ENCODE measurements at places on chromosomes 5 and 9.

DNA sequence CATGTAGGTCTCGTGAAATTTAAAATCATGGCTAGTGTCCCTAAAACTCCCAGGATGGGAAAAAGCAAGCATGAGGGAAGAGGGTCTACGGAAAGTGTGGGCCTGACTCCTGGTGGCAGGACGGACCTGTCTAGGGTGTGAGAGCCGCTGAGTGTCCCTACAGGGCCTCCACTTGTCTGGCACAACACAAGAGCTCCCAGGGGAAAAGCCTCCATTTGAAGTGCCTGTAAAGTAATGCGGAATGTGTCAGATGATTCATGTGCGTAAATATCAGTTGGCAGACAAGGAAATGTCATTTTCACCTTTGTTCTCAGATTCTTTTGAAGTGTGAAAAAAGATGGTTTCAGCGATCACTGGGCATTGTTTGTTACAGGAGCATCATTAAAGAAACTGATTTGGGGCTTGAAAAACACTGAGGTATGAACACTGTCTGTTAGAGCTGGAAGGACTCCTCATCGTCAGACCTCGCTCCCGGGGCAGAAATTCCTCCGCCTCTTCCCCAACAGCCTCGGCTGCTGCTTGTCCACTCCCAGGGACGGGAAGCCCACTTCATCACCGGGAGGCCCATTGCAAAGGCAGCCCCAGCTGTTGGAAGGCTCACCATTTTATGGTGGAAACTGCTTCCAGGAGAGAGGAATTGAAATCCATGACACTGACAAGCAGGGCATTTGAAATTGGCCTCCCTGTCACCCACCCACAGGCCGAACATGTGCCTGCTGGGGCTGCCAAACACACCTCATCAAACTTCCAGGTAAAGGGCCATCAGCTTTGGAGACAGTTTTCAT lies 240.8 kb downstream of the FSTL4 start:
- DNase-seq: no peak

DNA sequence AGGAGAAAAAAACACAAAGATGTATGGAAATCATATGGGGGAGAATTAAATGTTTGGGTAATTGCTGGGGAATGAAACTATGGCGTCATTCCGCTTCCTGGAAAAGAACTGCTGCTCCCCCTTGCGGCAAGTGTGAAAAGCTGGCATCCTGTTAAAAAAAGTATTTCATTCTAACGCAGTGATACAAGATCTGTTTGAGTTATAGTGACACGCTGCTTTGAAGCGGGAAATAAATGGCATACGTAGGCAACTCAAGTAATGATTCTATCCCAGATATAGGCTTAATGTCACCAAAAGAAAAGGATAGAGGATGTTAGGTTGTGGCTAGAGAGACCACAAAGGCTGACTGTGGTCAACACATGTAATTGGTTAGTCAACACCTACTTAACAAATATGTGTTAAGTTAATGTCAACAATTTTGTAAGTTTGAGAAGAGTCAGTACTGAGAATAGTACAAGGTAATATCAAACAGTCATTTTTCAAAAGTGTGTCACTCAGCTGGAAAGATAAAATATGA lies 70.2 kb upstream of the ALDH1A1 start:
- DNase-seq: peak; percentile 51

- no peak for DNase-seq
Measured at GRCh38 chr5:137073189-137073588, 425.9 kb downstream of the SPOCK1 start.

DNA sequence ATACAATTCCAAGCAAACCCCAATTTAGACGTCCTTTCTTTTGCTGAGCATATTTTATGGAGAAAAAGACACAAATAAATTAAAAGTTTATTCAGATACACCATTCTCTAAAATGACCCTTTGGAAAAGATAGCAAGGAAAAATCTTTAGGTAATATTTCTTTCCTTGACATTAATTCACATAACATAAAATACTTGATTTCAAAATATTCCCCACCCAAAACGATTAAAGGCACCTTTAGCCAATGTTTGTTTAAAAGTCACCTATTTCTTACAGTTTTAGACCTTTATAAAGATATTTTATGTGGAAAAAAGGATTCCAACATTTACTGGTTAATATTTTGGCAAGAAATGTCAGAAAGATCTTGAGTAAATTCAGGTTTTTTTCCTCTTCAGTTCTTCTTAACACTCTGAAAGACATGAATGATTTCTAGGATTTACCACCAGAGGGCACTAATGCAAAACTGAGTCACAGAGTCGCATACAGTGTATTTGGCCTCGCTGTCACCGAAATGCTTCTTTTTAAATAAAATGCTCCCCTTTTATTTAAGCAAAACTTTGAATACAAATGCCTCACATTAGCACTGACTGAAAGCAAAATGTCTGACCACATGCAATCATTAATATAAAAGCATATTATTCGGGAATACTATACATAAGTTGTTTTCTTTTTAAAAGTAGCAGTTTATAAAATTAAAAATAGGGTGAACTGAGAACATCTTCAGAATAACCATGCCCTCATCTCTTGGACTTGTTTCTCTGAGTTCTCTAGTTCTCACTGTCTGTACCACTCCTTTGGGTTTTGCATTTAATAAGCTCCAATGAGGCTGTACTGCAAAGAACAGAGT lies 122.5 kb downstream of the SLC1A3 start:
- no peak for DNase-seq

- DNase-seq: no peak
Measured at GRCh38 chr9:89431930-89432725, 65.8 kb downstream of the SEMA4D start.

DNA sequence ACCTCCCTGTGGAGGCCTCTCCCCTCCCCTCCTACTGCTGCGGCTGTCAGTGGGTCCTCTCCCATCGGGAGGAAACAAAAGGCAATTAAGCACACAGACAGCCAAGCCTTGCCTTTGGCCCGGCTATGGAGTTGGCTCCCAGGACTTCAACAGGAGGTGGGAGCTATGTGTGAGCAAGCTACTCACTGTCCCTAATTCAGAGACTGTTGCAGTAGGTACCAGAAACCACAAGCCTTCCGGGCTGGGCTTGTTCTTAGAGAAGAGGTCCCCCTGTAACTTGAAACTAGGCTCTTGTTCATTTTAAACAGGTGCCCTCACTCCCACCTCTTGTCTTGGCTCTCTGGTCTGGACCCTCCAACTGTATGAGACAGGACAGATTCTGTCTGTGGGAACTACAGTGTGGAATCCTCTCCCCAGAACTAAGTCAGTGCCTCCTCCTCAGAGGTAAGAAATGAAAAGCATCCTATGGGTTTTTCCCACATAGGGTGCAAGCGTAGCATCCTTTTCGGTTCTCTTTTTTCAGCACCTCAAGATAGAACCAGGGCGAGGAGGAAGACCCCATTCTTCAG lies 561.1 kb downstream of the EBF1 start:
- DNase-seq: no peak

DNA sequence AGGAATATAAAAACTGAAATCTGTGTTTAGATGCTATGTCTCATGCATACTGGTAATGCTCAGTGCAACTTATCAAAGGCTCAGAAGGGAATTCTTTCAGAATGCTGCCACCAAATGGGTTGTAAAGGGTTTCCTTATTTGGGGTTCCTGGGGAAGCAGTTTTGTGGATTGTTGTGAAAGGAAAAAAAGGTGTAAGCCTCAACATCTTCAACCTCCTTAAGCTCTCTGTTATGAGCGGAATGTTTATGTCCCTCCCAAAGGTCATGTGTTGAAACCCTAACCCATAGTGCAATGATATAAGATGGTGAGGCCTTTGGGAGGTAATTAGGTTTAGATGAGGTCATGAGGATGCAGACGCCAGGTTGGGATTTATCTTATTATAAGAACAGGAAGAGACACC lies 41.6 kb downstream of the GNA14 start:
- DNase-seq: no peak

GRCh38 chr5:181260720-181261319 lies at the start of gene TRIM52:
TSS of gene TRIM52 (minus strand) at chr5:181261143. CDS start at chr5:181260813, 330 bp downstream.
- peak; percentile 91 for DNase-seq

GRCh38 chr9:104786293-104786692 lies 22.4 kb downstream of the NIPSNAP3B start:
- no peak for DNase-seq

DNA sequence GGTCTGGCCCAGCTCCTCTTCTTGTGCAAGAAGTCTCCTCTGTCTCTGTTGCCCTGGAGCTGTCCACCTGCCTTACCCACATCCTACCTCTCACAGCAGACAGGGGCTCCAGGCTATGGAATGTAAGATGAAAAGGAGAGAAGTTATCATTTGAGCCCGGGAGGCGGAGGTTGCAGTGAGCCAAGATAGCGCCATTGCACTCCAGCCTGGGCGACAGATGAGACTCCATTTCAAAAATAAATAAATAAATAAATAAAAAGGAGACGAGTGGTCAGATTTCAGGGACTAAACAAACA lies 37.5 kb upstream of the DENND4C start:
- no peak for DNase-seq

DNA sequence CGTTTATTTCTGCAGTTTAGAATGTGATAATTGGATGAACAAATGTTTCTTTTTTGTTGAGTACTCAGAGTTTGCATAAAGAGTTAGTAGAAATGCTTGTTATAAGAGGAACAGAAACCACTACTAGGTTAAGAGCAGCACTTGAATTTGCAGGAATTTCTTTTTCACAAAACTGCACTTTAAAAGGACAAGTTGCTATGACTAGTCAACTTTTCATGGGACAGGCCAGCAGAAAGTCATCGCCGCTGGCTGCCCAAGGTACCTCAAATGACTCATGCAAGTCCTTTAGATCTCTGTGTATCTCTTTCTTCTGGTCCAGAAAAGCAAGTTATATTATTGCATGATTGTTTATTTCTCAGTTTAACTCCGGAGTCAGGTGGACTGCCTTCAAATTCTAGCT lies 97.3 kb upstream of the HMHB1 start:
- DNase-seq: no peak

- DNase-seq: no peak
Measured at GRCh38 chr5:105573575-105573974, 2011.0 kb upstream of the NUDT12 start.

DNA sequence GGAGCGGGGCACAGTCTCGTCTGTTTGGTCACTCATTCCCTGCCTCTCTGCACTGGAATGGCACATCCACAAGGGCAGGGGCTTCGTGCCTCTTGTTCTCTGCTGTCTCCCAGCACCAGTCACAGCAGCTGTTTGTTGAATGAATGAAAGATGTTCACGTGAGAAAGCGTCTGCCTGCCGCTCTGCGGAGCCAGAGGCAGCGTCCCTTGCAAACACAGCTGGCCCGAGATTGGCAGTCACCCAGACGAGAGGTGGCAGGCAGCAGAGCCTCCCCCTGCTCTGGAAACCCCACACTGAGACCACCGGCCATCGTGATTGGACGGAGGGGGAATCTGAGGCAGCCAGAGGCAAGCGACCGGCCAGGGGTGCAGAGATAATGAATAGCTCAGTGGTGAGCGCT lies 6.0 kb upstream of the FAM163B start:
- DNase-seq: no peak

DNA sequence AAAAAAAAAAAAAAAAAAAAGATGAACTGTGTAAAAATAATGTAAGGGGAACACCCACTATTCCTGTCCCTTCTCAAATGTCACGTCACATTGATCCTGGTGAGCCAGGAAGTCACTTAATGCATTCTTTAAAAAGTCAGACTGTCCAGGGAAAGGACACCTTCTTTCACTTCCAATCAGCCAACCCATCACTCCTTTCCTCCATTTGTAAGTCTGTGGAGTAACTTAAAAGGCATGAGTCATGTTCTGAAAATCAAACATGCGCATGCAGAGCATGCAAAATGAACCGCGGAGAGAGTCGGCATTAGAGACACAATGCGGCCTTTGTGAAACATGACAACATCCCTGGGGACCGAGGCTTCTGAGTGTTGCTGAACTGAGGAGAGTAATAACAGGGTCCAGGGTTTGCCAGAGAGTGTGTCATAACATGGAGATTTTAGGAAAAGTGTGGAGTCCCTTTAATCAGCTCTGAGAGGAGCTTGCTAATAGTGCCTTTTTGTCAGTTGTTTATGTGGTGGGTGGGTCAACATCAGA lies 77.6 kb upstream of the SEMA6A start:
- no peak for DNase-seq

DNA sequence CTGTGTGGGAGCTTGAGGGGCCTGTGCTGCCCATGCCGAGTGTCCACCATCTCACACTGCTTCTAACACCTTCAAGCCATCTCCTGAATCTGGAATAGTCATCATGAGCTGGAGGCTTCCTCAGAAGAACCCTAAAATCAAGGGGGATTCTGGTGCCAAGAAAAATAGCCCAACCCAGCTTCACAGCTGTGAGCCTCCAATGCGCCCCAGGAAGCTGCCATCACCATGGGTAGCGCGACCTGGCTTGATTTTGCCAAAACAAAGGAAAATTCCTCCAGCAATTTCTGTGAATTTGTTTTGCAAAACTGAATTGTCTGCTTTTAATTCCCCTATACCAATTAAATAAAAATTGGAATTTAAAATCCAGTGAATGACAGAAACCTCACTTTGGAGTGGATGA lies 6.2 kb upstream of the TIFAB start:
- DNase-seq: no peak

DNA sequence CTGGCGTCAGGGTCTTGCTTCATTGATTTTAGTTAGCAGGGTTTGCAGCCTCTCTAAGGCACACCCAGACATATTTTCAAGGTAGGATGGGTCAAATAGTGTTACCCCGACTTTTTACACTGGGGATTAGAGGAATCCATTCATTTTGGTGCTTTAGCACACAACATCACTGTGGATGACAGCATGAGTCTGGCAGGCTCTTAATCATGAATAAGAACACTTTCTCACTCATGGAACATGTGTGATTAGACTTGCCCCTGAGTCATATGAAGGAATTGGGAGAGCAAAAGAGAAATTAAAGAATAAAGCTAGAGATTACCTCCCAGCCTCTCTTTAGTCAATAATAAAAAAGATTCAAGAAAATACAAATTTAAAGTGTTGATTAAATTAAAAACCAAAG lies 175.6 kb downstream of the SEMA5A start:
- no peak for DNase-seq

GRCh38 chr9:119020730-119021333 lies 348.4 kb downstream of the BRINP1 start:
- DNase-seq: no peak

DNA sequence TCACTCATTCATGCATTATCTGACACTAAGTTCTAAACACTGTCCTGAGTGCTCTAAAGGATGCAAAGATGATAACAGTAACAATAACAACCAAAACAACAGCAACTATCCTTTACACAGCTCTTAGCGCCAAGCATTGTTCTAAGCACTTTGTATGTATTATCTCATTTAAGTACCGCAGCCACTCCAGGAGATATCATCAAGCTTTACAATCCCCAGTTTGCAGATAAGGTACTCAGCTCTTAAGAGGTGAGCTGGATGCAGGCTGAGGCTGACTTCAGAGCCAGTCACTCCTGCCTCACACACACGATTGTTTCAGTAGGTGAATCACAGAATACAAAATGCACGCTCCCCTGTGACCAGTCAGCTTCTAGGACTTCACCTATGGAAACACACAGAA lies 141.8 kb downstream of the PAX5 start:
- no peak for DNase-seq

Measured in stimulated activated naive CD8-positive, alpha-beta T cell treated with anti-CD3 and anti-CD28 coated beads, Interleukin-15, Interleukin-2, amounts not matched to agents 100 U/mL and 50 U/mL, for 24 hours (primary cell).